Ascending aorta (tissue), 2 donors: ENCODE measurements at places on chromosomes 4 and X.

DNA sequence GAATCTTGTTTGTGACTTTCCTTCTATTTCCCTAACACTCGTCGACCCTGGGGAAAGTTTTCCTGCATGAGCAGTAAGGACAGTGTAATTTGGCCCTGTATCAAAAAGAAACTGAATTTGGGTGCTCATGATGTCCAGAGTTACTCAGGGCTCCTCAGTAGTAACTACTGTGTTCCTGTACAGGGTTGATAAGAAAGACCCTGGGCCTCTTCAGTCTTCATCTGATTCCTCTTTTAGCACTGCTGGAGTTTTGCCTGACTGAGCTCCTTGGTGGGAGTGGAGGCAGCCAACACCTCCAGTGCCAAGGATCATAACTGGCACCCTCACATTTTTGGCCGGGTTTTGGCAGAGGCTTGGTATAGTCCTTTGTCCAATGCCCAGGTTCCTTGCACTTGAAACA is 7.1 kb upstream of the AREG start:
- no peak for DNase-seq

DNA sequence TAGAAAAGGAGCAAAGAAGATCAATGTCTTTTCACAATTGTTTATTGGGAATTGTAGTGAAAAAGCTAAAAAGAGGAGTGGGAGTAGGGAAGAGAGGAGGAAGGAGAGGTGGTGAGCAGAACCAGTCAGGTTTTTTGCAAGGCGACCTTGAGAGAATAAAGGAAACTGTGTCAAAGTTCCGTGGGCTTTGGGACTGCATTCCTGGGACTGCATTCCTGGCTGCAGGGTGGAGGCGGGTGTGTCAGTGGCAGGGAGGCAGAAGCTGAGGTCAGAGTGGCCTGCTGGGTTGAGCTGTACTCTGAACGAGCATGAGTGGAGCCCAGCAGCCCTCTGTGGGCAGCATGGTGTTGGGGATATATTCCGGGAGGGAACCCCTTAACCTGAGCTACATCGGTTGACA is 66.8 kb upstream of the UCP1 start:
- no peak for DNase-seq

- no peak for DNase-seq
Measured at GRCh38 chrX:47176101-47176740, 17.4 kb upstream of the UBA1 start.

GRCh38 chr4:6493658-6494304 is 21.4 kb upstream of the PPP2R2C start:
- DNase-seq, result peak; percentile 55

GRCh38 chr4:173258866-173259265 is 75.3 kb downstream of the HMGB2 start:
- no peak for DNase-seq

DNA sequence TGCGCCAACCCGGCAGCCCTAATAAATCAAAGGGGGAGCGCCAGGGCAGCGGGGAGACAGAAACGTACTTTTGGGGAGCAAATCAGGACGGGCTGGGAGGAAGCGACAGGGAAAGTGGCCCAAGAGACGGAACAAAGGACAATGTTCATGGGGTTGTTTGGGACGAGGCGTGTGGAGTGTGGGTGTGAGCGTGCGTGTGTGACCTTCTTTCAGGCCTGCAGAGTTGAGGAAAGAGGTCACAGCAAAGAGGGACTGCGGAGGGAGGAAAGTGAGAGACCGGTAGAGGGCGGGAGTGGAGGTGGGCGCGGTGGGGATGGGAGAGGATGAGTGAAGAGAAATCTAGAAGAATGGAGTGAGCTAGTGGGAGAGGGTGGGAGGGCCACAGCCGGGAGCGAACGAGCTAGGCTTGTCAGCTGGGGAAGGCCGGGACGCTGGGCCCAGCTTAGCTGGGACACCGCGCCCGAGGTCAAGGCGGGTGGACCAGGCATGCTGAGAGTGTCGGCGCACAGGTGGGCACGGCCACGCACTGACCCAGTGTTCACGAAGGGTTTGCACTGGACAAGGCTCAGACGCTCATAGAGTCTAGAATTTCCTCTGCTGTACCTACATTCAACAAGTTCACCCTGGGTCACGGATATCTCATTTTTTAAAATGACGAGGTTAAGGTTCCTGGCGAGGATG is 14.7 kb upstream of the PITX2 start:
- no peak for DNase-seq

DNA sequence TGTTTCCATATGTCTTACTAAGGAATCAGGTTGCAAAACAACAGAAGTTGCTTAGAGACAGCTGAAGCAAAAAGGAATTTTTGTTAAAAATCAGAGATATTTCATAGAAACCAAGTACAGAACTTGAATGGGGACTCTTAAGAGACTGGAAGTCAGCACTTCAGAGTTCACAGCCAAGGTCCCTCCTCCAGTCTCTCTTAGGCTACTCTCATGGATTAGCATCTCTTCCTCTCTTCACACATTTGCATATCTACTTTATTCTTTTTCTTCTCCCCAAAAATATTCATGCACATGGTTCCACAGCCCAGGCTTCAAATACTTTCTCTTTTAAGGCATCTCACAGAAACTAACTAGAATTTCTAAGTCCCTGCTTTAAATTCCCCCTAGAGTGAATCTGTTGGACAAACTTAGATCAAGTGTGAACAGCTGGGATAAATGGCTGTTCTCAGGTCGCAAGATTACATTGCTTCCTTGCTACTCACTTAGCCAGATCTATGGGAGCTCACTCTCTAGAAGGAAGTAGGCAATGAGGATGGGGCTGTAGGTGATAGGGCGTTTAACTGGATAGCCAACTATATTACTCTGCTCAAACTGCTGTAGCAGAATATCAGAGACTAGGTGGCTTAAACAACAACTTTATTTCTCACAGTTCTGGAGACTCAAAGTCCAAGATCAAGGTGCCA is 73.7 kb upstream of the GALNT7 start:
- DNase-seq, result no peak

DNA sequence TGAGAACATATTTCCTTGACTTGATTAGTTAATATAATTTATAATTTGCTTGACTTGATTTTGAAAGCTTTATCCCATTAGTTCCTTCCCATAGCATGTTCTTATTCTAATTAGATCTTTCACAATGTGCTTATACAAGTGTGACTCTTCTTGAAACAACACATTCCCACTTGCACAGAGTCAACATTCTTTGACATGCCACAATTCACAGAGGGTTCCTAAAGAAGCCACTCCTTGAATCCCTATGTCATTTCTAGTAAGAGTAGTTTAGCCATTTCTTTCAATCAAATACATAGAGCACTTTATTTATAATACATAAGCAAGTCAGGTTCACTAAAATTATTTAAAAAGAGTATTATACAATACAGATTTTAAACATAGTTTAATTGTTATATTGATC is 228.9 kb upstream of the GRID2 start:
- no peak for DNase-seq

GRCh38 chr4:4422856-4423499 is 36.1 kb downstream of the NSG1 start:
- DNase-seq, result no peak

GRCh38 chr4:73765296-73765695 is 24.9 kb downstream of the CXCL8 start:
- no peak for DNase-seq

DNA sequence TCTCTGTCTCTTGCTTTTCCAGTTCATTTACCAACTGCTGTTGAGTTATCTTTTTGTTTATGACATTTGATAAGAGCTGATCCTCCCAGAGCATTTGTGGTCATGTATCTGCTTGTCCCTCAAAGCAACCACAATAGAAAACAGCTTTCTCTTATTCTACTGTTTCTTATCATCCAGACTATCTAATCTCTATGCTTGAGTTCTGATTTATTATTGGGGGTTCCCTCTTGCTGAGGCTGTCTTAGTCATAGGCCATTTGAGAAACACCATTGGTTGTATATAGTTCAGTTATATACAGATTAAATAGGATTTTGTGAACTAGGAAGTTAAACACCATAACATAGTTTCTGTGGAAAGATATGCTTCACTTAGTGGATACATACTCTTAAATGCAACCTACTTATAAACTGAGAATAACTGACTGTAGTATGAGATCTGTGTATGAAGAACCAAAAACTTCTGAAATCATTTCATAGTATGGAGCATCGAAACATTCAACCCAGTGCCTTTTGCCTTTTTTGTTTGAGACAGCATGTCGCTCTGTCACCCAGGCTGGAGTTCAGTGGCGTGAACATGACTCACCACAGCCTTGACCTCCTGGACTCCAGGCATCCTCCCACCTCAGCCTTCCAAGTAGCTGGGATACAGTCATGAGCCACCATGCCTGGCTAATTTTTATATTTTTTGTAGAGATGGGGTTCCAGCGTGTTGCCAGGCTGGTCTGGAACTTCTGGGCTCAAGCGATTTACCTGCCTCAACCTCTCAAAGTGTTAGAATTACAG is 75.8 kb downstream of the STIM2 start:
- DNase-seq, result no peak

- DNase-seq, result no peak
Measured at GRCh38 chrX:71214604-71215337, 8.3 kb upstream of the GJB1 start.

- DNase-seq, result no peak
Measured at GRCh38 chrX:76172325-76172893, 453 bp upstream of the PBDC1 start.

GRCh38 chrX:40644821-40645358 is 2.5 kb downstream of the CXorf38 start:
- no peak for DNase-seq

- DNase-seq, result no peak
Measured at GRCh38 chr4:40730091-40730679, 19.6 kb upstream of the NSUN7 start.

GRCh38 chrX:13485167-13485566 is 84.2 kb upstream of the EGFL6 start:
- DNase-seq, result no peak

- DNase-seq, result no peak
Measured at GRCh38 chrX:4268676-4269075, 555.2 kb upstream of the PRKX start.

DNA sequence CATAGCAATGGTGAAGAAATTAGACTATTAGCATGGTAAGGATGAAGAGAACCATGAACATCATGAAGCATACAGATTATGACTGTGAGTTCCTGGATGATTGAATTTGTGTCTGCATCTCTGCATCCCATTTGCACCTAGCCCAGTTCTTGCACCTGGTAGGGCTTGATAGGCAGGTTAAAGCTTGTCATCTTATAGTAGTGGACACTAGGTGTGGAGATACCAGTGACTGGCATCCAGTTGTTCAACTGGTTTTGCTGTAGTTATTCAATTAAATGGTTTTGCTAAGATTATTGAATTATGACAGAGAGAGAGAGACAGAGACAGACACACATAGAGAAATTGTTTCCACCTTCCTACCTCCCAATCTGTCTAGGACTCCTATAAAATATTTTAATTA is 5.0 kb downstream of the ADH7 start:
- DNase-seq, result no peak

GRCh38 chr4:92529510-92529909 is 225.7 kb downstream of the GRID2 start:
- DNase-seq, result no peak

GRCh38 chr4:23660865-23661264 is 229.0 kb downstream of the PPARGC1A start:
- no peak for DNase-seq

- DNase-seq, result no peak
Measured at GRCh38 chr4:71711985-71712348, 71.9 kb downstream of the GC start.

GRCh38 chr4:28675582-28675981 is 1814.9 kb downstream of the STIM2 start:
- no peak for DNase-seq

- DNase-seq, result no peak
Measured at GRCh38 chrX:40531056-40531826, 49.5 kb upstream of the ATP6AP2 start.
